ENCODE measurements at places on chromosomes 13 and 19. TPM values are rescaled to one million over a fixed set of nuclear protein-coding genes. Genes with fewer than 3 reads are reported as not detected.

Gene ONECUT3
- total RNA-seq = 0.07 TPM

Gene CDKN2D
- 3.7 TPM for total RNA-seq

Gene RGL3
- total RNA-seq = 58.5 TPM

Gene DIAPH3
- total RNA-seq = 23.1 TPM

Gene ZNF229
- 5.6 TPM for total RNA-seq

Gene CBLC
- total RNA-seq = 14.2 TPM

Gene MCOLN1
- 18.7 TPM for total RNA-seq

Gene RAB3A
- 6.8 TPM for total RNA-seq

Gene KLF1
- total RNA-seq = 0.37 TPM

Gene TLE6
- 1.1 TPM for total RNA-seq

Data from H9 (cell line).